ENCODE measurements at places on chromosomes 3 and 15. TPM values are rescaled to one million over a fixed set of nuclear protein-coding genes. Genes with fewer than 3 reads are reported as not detected.

GRCh38 chr3:9911863-9912262, 5.0 kb upstream of the IL17RC start:
- DNase-seq, result no peak

DNA sequence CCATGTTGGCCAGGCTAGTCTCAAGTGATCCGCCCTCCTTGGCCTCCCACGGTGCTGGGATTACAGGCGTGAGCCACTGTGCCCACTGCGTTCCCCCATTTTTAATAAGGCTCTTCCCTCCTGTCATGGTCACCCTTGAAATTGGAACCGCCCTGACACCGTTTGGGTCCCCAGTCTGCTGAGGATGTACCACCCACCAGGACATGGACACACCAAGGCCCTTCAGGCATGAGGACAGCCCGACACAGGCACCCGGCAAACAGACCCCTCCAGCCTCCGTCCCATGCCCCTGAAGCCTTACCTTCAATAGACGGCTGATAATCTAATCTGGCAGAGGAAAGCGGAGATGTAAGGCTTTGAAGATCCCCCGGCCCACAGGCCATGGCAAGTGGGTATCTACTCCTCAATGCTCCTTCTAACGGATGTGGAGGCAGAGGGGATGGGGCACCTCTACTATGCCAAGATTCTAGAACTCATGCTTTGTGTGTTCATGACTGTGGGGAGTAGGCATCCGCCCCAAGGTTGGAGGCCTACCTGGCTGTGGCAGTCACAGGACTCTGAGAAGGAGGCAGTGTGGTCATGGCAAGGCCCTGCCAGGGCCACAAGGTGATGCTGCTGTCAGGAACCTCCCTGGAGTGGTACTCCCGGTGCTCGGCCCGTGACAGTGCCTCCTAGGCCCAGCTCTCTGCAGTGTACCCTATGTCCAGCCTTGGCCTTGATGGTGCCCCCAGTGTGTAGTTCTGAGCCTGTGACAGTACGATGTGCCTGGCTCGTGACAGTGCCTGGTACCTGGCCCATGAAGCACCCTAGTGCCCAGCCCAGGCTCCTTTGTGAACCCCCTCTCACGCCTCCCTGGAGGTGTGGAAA, 18.6 kb upstream of the PRSS50 start:
- no peak for DNase-seq

- DNase-seq, result peak; percentile 48
Measured at GRCh38 chr3:106206146-106206545, 337.3 kb upstream of the CBLB start.

DNA sequence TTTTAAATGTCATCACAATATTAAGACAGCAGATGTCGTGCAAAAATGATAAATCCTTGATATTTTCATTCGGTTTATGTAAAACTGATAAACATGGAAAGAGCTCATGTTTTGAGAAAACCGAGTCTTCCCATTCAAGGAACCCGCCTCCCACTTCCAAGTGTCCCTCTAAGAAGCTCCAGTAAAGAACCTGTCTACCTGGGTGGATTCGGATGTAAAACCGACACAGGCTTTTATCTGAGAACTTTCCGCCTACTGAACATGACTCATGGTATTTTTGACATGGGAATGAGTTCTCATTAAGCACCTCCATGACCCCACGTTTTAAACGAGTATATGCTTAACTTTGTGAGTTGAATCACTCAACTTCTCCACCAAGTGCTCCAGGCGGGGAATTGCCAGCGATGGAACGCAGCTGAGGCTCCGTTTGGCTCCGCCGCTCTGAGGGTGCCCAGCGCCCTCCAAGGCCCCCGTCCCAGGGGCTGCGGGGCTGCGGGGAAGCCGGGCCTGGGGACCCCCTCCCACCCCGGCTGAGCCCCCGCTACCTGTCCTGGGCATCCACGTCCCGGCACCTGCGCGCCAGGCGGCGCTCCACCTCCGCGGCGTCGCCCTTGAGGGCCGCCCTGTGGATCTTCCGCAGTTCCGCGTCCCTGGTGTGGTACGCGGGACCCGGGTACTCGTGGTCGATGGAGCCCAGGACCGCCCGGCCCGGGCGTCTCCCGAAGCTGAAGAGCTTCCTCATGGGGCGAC, 119.9 kb downstream of the LMLN start:
- DNase-seq, result peak; percentile 50

DNA sequence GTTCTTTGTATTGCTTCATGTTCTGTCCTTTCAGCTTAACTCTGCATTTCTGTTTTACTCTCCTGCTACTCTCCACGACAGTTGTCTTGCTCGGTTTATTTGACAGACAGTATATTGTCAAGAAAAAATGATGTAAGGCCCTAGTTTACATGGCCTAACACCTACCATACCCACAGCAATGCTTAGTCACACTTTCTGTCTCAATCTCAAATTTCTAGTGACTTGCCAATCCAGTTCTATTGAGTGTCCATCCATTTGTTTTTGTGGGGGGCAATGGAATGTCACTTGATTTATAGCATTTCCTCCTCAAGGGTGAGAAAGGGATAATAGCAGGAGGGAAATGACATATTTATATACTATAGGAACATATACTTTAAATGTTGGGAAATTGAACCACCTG, 676.2 kb downstream of the NAALADL2 start:
- DNase-seq, result no peak

- DNase-seq, result no peak
Measured at GRCh38 chr3:132723024-132723950, 1.1 kb upstream of the NPHP3 start.

DNA sequence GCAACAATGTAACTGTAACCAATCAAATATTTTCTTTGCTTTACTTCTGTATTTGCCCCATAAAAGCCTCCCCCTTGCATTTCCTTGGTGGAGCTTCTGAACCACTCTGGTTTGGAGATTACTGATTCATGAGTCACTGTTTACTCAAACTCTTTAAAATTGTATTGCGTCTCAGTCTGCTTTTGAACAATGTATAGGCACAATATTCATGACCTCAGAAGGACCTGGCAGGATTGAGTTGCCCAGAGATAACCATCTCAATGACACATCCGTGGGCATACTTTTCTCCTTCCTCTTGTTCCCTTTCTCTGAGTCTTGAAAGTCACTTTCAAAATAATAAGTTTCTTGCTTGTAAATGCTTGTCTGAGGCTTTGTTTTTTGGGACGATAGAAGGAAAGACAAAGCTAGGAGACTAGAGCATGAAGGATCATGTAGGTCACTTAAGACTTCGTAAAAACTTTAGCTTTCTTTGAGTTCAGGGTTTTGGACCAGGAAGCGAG, 57.1 kb upstream of the POU1F1 start:
- DNase-seq, result no peak

DNA sequence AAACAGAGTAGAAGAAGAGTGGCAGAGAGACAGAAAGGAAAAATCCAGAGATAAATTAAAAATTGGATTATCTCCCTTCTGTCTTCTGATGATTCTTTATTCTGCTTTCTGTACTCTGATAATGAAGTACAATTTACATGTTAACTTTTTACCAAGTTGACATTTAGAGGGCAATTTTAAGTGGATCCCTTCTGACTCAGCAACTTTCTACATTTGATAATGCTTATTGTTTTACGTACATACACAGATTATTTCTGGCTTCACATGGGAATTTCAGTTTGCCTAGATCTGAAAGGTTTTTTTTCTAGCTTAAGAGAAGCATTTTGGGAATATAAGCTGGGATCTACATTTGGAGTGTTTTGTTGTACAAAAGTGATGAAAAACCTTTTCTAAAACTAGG, 491.3 kb downstream of the OTOL1 start:
- DNase-seq, result no peak

- DNase-seq, result no peak
Measured at GRCh38 chr15:34304613-34305012, 33.0 kb downstream of the SLC12A6 start.

DNA sequence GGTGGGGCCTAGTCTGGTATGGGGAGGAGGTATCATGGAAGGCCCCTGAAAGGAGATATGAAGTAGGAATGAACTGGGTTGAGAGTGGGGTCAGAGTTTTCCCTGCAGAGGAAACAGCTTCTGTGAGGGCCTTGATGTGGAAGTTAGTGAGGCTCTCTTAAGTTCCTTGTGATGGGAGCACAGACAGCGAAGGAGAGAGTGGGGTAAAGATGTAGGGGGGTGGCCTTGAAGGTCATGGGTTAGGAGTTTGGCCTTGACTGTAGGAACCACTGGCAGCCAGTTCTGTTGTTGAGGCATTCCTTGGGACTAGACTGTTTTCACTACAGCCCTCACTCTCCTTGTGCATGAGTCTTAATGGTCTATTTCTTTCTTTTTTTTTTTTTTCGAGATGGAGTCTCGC, 77.8 kb upstream of the NMNAT3 start:
- no peak for DNase-seq

- DNase-seq, result no peak
Measured at GRCh38 chr3:16846373-16847080, 38.2 kb upstream of the PLCL2 start.

GRCh38 chr3:129575997-129576384, 30.5 kb downstream of the PLXND1 start:
- no peak for DNase-seq

DNA sequence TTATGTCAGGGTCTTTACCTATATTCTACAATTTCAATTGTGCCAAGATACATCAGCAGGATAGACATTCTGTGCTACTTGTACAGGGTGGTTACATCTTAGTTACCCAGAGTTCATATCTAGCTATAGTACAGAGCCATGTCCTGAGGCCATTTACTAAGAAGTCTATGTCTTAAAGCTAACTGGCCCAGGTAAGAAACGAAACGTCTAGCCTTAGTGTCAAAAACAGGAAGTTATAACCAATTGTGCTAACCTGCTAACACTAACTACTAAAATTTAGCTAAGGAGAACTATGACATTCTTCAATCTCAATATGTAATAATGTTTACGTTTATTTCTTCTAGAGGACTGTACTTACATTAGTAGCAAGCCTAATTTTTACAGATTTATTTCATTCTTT, 717.2 kb upstream of the UBE2E2 start:
- DNase-seq, result no peak

DNA sequence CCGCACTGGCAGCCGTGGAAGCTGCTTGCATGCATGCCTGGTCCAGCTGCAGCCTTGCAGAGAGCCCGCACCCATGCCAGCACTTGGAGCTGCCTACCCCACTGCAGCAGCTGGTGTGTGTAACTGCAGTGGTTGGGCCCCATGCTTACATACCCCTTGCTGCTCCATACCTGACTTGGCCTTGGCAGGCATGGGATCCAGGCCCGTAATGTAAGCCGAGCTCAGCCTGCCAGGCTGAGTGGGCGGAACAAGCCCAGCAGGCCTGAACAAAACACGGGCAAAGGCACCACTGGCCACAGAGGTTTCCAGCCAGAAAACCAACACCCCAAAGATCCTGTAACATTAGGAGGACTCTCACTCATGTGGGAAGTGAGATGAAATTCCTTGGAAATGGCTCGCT, 48.3 kb downstream of the SLC6A20 start:
- no peak for DNase-seq

GRCh38 chr3:149555927-149556326, 81.4 kb downstream of the TM4SF4 start:
- DNase-seq, result no peak

GRCh38 chr3:5796541-5796940, 609.0 kb downstream of the EDEM1 start:
- no peak for DNase-seq

- no peak for DNase-seq
Measured at GRCh38 chr3:154243353-154243752, 80.9 kb downstream of the DHX36 start.

- no peak for DNase-seq
Measured at GRCh38 chr3:73503781-73504180, 121.0 kb downstream of the PDZRN3 start.

DNA sequence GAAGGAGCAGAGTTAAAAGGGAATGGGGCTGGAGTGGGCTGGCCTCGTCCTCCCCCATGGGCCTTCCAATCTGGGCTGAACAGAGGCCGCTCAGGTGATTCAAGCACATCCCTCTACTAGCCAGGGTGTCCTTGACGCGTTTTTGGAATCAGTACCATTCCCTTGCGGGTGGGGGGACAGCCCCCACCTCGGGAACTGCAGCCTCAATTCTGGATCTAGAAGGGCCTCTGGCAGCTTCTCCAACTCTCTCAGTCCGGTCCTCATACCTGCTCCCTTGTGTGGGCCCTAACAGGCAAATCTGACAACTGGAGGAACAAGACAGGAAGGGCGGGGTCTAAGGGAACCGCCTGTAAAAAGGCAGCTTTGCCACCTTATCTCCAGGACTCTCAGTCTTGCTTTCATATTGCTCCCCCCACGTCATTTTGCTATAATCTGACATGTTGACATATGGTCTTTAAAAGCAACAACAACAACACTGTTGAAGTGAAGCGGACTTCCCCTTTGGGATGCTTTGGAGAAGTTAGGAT, 802 bp upstream of the CHRNB4 start:
- no peak for DNase-seq

DNA sequence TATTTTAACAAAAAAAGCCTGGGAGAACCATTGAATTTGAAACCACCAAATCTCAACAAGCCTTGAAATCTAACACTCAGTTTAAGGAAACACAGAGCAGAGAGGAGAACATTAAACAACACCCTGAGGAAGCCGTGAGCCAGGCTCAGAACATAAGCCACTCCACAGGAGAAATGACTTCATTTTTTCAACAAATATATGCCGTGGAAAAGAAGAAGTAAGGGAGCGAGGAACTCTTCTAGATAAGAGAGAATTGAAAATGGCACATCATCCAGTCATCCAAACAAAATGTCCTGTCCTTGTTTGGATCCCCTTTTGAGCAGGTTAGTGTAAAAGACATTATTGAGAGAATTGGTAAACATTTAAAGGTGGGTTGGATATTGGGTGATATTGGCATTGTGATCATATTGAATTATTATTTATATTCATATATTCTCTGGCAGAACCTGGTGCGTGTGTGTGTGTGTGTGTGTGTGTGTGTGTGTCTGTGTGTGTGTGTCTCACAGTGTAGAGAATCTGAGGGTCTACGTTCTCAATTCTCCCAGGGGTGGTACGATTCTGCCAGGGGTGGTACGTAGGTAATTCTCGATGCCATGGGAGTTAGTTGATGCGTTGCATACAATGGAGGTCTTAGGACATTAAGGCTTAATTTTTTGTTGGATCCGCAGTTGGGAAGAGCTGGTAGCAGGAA, 94.4 kb downstream of the ST6GAL1 start:
- no peak for DNase-seq

DNA sequence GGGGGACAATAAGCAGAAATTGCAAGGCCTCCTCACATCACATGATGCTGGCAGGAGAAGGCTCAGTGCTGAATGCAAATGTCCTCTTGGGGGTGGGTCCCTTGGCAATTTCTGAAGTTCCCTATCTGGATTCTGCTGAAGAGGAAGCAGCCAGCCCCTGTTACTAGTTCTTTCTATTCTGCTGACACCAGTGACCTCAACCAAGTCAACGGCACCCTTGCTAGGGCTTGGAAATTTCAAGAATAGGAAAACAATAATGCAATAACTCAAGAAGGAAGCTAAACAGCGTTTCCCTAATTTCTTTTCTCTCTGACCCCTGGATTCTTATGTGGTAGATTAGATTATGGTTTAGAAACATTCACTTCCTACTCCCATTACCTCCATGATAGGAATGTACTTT, 46.2 kb upstream of the FOXP1 start:
- no peak for DNase-seq

The SLC9C1 gene
- total RNA-seq, result 1.2 TPM

The ARPP21 gene
- 0.44 TPM for total RNA-seq

The WDR72 gene
- total RNA-seq, result 55.7 TPM

The TRIM42 gene
- not detected for total RNA-seq
